ENCODE measurements at places on chromosomes 11 and 22.

DNA sequence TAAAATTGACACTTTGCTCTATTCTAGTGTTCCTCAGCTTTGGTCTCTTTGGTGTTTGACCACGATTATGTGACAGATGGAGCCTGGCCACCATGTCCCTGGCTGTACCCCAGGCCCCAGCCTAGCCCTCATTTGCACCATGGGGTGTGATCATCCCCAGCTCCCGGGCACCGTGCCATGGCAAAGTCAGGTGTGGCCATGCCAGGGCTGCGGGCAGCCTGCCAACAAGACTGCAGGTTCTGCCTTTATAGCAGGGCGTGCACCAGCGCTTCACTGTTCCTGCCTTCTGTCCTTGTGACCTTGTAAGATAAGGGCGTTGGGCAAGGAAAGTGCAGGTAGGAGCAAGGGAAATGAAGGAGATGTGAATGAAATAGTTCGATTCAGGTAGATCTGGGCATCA is 22.4 kb upstream of the APOBEC3A start:
- DNase-seq, result no peak

- DNase-seq, result no peak
Measured at GRCh38 chr11:30328681-30329080, 5.8 kb downstream of the ARL14EP start.

- no peak for DNase-seq
Measured at GRCh38 chr22:42862045-42862734, 5.1 kb upstream of the ARFGAP3 start.

- no peak for DNase-seq
Measured at GRCh38 chr22:24587251-24587650, 5.6 kb downstream of the LRRC75B start.

GRCh38 chr11:93988912-93989311 is 32.2 kb upstream of the HEPHL1 start:
- DNase-seq, result no peak

GRCh38 chr11:69828276-69828970 is 9.2 kb upstream of the FGF3 start:
- no peak for DNase-seq

DNA sequence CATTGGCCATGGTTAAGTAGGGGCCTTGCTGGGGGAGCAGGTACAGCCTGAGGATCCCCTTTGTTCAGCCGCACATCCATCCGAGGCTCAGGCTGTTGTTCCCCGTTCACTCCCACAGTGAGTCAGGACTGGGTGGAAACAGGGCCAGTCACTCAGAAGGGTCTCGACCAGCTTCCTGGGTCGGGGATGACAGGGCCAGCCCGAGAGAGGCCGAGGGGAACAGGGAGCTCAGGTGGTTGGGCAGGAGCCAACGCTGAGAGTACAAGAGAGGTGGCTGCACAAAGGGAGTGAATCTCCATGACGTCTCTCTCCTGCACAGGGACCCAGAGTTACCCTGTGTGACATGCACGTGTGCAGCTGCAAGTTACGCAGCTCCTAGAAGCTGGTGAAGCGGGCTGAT is 97.2 kb upstream of the SHANK2 start:
- no peak for DNase-seq

GRCh38 chr11:43486141-43486540 is 127.4 kb downstream of the TTC17 start:
- no peak for DNase-seq

GRCh38 chr11:121163658-121164308 is 62.7 kb downstream of the TECTA start:
- DNase-seq, result no peak

All from GM13976 (cell line).